ENCODE measurements at places on chromosomes 12 and 14. TPM values are rescaled to one million over a fixed set of nuclear protein-coding genes. Genes with fewer than 3 reads are reported as not detected.

TAS2R50 gene
- 2.4 TPM for total RNA-seq

SERPINA9 gene
- not detected for total RNA-seq

PAPOLA gene
- 76.8 TPM for total RNA-seq

PRPF39 gene
- total RNA-seq = 24.9 TPM

LIN7A gene
- 12.7 TPM for total RNA-seq

PRICKLE1 gene
- total RNA-seq = 4.3 TPM

FRMD6 gene
- total RNA-seq = 340 TPM

CARMIL3 gene
- total RNA-seq = under 0.01 TPM

TMEM132C gene
- total RNA-seq = not detected

TAS2R10 gene
- total RNA-seq = 0.71 TPM

ASCL4 gene
- total RNA-seq = not detected

KRT5 gene
- total RNA-seq = 1.3 TPM

ASB2 gene
- total RNA-seq = 0.28 TPM

SRGAP1 gene
- 12.3 TPM for total RNA-seq

CABP1 gene
- 2.1 TPM for total RNA-seq

SLC10A1 gene
- not detected for total RNA-seq

MTRFR gene
- total RNA-seq = 13.5 TPM

KLRC2 gene
- not detected for total RNA-seq

CLEC1A gene
- total RNA-seq = not detected

RIN3 gene
- total RNA-seq = 4.7 TPM

CACNA2D4 gene
- total RNA-seq = 0.43 TPM

SLC25A29 gene
- 23.5 TPM for total RNA-seq

LDHB gene
- 722 TPM for total RNA-seq

DNAAF2 gene
- total RNA-seq = 6.3 TPM
